Stimulated activated CD4-positive, alpha-beta T cell treated with anti-CD3 and anti-CD28 coated beads, Interleukin-15, amount 100 ng/mL, for 48 hours (primary cell): ENCODE measurements at places on chromosomes 5 and 9.
A peak's percentile ranks its signal among the peaks of the same experiment; 100 is the strongest.

DNA sequence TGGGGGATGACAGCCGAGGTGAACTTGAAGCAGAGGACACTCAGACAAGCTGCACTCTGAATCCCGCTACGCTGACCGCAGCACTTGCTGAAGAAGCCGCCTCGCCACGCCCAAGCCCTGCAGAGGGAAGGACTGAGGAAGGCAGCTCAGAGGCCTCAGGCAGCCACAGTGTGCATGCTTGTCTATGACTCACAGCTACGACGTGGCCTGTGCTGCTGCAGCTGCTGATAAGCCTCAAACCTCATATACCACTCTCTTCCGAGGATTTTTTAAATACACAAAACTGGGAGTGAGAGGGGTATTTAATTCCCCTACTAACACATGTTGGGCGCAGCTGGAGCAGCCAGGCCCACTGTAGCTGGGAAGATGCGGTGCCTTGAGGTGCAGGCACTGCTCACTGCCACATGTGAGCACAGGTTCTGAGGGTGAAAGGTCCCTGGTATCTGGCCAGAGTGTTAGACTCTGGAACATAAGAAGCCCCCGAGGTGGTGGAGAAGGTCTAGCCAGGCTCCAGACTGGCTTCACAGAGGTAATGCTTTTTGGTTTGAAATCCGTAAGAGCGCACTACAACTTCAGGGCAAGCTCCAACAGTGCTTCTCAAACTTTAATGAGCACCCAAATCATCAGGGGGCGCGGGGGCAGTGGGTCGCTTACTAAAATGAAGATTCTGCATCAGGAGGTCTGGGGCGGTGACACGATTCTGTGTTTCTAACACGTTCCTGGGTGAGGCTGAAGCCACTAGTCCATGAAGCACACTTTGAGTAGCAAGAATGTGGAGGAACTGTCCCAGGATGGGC, 196.8 kb downstream of the AUH start:
- peak; percentile 77 for DNase-seq

- no peak for DNase-seq
These were observed 7.5 kb upstream of the CTNNAL1 start for GRCh38 chr9:109020581-109021511.

GRCh38 chr9:120859361-120859760, 16.6 kb upstream of the PSMD5 start:
- no peak for DNase-seq

DNA sequence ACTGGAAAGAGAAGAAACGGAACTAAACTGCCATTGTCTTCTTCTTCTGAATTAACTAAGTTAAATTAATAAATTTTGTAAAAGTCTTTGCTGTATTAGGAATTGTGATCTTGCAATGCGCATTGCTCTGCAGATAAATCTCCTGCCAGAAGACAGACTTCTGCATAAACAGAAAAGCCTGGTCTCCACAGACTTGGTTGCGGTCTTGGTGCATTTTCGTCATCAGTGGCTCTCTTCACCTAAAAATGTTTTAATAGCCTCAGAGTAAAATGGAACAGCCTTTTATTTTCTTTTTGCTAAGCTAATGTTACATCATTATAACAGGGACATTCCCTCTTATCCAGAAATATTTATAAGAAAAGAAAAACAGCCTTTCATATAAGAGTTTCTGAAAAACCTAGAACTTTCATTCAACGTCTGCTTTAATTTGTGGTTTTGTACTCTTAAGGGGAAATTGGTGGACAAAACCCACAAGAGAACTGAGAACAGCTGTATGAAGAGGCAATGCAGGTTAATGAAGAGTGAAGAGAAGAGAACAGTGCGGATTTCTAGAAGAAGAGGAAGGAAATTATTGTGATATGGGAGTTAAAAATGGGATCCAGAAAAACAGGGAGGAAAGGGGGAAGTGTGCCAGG, 10.1 kb downstream of the IFNA5 start:
- no peak for DNase-seq

- no peak for DNase-seq
These were observed 61.4 kb upstream of the GLRX start for GRCh38 chr5:95884017-95884325.

GRCh38 chr5:144156767-144157171, 13.7 kb downstream of the YIPF5 start:
- no peak for DNase-seq

DNA sequence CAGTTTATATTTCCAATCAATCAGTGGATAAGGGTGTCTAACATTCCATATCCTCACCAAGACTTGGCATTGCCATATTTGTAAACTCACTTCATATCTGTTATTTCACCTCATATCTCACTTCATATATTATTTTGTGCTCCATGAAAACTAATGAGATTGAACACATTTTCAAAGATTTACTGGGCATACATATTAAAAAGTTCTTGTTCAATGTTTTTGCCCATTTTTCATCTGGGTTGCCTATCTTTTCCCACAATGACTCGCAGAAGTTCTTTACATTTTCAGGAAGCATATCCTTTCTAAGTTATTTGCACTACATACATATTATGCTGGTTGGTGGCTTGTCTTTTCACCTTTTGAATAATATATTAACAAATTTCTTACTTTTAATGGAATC, 15.3 kb downstream of the ZNF510 start:
- no peak for DNase-seq

DNA sequence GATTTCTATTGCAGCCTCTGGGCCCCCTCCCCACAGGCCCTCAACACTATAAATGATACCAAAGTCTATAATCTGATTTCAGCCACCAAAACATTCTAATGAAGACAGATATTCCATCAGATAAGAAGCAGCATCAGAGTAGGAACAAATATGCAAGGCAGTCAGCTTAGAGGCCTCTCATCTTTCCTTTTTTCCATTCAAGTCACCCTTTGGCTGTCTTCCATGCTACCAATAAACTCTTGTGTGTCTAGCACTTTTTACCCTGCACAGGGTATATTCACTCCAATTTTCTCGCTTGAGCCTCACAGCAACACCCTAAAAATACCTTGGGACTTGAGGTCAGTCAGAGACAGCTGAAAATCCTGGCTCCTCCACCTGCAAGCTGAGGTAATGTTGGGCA, 193.7 kb downstream of the BRINP1 start:
- no peak for DNase-seq

- peak; percentile 12 for DNase-seq
These were observed 122.2 kb downstream of the LHX2 start for GRCh38 chr9:124133727-124134126.

DNA sequence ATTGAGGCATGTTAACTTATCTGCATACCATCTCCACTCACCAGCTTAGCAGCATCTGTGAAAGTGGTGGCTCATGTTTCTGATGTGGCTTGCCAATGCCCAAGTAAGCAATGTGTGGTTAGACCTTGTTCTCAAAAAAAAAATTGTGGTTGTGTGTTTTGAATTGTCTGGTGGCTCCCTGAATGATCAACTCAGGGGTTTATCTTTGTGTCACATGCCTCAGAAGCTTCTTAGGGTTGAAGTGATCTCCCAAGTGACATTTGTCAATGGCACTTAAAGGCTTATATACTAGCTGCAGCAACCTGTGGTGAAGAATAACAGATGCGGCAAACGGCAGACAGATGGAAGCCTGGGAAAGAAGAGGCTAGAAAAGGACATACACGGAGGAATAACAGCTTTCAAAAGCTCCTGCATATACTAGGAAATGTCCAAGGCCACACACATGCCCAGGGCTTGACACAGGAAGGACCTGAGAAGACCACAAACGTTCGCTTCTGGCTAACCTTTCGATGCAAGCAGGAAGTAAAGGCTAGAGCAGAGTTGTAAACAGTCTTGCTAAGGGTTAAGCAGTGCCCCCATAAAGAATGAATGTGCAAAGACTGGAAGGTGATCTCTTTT, 42.2 kb upstream of the FSD1L start:
- DNase-seq = peak; percentile 23

GRCh38 chr5:84393969-84394368, 9.3 kb upstream of the EDIL3 start:
- no peak for DNase-seq

GRCh38 chr5:8683496-8683895, 814.5 kb downstream of the MTRR start:
- no peak for DNase-seq

GRCh38 chr9:70951749-70952727, 169.4 kb downstream of the TRPM3 start:
- DNase-seq = no peak

DNA sequence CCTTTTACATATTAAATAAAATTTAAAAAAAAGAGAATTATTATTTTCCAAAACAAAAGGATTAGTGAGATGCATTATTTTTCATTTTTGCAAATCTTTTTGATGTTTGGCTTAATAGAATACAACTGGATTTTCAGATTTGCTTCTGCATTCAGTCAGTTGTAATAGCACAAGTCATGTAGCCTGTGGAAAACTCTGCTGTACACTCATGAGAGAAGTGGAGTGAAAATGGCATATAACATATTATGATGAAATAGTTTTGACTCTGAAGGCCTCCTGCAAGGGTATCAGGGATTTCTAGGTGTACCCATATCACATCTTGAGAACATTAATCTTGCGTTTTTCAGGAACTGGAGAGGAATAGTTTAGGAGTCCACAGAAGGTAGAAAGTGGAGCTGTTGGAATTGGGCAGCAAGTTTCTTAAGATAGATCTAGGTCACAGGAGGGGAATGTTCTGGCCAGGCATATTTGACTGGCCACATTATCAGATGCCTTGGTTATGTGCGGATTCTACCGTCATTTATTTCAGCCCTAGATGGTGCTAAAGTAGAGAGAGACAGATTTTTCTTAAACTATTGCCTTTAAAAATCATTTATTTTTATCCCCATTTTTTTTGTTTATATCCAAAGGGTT, 16.4 kb downstream of the LNPEP start:
- DNase-seq = no peak

DNA sequence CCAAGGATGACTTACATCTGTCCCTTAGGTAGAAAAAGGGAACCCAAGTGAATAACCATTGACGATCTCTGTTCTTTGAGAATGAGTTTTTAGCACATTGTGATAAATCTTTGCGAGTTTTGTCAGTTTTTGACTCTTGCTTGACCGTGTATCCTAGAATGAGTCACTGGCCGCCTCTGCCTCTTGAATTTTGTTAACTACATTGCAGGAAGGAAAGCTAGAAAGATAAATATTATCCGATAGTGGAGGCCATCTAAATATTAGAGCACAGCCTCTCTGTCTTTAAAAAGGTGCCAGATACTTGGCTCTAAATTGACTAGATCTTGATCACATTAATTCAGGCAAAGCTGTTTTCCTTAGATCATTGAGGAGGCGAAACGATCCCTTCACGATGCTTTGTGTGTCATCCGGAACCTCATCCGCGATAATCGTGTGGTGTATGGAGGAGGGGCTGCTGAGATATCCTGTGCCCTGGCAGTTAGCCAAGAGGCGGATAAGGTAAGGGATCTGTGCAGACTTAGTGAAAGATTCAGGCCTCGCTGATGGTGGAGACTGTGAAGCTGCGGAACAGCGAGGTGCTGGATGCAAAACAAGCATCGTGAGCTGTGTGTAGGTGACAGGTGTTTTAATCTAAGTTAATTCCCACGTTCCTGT, 12.2 kb downstream of the CCT5 start:
- no peak for DNase-seq

GRCh38 chr5:66739951-66740350, 143.8 kb downstream of the MAST4 start:
- no peak for DNase-seq

DNA sequence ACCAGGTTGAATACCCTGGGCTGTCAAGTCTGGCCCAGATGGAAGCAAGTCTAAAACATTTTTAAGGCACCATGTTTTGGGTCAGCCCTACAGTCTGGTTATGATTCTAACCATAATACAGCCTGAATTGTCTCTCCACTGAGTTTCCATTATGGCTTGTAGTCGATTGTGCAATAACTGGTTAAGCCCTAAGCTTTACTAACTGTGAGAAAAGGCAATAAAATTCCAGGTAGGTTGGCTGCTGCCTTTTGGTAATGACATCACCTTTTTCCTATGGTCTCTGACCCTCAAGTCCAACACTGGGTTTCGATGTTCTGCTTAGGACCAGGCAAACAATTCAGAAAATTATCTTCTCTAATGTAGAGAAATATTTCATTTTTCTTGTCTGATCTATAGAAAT, 243.3 kb downstream of the ACTL7B start:
- no peak for DNase-seq

DNA sequence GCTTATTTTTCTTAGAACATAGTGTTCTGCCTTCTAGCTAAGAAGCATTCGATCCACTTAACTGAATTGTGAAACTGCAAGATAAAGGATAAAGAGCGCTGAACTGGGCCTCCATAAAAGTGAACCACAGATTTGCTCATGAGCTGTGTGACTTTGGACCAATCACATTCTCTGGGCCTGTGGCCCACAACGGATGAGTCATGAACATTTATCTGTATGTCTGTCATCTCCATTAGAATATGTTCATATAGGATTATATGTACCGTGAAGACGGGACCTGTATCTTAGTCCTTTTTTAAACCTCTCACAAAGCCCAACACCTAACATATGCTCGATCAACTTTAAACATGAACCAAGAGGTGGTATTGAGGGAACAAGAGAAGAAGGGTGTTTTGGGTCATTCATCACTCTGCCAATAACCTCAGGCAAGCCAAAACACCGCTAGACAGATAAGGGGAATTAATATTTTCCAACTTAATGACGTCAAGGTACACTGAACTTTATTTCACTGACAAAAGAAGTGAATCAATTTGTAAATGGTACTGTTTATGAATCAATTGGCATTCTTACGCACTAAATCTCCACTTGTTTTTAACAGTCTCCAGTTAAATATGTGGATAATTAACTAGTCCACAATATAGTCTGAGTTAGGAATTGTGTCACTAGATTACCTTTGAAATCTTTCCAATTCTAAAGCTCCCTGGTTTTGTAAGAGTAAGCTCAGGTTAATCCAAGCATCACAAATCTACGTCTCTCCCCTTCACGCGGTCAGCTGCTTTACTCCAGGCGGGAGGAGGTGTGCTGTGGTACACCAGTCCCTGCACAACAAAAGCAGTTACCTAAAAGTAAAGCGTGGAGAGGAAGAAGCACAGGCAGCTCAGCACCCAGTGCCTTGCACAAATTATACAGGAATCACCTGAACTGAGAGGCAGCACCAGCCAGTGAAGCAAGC, 1.6 kb downstream of the TMEM245 start:
- peak; percentile 40 for DNase-seq

- no peak for DNase-seq
These were observed 711 bp upstream of the SUB1 start for GRCh38 chr5:32584646-32585045.

- no peak for DNase-seq
These were observed 66.8 kb downstream of the FCHO2 start for GRCh38 chr5:73022471-73023169.

- DNase-seq = no peak
These were observed 463.7 kb upstream of the CTNND2 start for GRCh38 chr5:12367973-12368372.

GRCh38 chr5:90528601-90529193, 687 bp downstream of the LYSMD3 start:
- DNase-seq = peak; percentile 1
